GM10248 (cell line): ENCODE measurements at places on chromosomes 4 and X.

GRCh38 chrX:32662516-32662915 lies 548.8 kb downstream of the DMD start:
- no peak for DNase-seq

DNA sequence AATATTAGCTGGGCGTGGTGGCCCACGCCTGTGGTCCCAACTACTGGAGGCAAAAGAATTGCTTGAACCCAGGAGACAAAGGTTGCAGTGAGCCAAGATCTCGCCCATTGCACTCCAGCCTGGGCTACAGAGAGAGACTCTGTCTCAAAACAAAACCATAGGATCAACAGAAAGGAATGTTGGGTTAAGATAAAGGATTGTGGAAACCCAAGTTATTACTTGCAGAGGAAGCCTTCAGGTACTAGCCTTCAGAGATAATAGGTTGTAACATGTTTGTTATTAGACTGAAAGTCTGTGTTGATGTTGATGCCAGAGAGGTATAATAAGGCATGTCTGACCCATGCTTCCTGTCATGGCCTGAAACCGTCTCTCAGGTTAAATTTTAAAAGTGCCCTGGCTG lies 16.9 kb downstream of the SSX5 start:
- no peak for DNase-seq

GRCh38 chr4:40190019-40190418 lies 6.8 kb upstream of the RHOH start:
- no peak for DNase-seq

- DNase-seq, result no peak
Observed at GRCh38 chrX:133375615-133376340, 39.5 kb downstream of the GPC4 start.

- no peak for DNase-seq
Observed at GRCh38 chr4:85531560-85532341, 56.8 kb downstream of the ARHGAP24 start.

DNA sequence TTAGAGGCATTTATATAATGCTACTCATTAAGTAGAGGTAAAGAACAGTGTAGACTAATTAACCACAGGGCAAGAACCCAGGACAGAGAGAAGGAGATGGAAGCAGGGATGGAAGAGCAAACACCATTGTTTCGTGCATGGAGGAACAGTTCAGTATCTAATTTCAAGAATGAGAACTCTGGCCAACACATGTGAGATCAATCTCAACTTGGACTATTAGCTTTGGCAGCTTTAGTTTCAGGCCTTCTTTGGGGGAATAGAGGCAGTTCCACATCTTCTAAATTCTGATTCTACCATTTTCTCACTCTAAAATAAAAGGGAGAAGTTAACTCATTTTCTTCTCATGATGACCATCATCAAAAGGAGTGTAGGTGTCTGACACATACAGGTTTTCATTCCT lies 207.0 kb downstream of the LDB2 start:
- DNase-seq, result no peak

DNA sequence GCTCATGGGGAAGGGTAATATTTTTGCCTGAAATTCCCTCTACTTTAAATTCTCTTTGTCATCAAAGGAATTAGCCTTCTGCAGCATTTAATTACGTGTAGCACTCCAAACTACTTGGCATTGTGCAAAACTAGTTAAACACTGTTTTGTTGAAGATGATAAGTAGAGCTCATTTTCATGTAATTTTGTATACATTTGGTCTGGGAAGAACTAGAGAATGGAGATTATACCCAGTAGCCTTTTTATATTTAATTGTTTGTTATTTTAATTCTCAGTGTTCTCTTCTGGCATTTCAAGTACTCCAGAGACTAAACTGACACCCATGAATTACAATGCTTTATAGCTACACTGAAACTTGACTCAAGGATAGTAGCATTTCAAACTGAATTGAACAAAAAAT lies 211.5 kb upstream of the SMIM31 start:
- no peak for DNase-seq

DNA sequence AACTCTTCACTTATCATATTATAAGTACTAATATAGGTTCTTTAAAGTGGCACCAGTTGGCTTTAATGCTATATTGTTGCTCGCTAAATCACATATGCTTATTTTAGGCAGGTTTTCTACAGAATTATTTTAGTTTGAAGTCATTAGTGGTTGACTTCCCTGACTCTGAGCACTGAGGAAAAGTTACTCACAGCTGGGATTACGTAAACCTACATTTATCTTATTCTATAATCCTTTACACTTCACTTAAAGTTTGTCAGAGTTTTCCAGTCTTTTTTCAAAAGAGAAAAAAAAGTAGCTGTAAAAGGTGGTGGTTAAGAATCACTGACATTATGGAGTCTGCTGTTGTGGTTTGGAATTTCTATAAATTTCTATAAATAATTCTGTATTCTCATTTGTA lies 5.8 kb downstream of the UGT2B4 start:
- no peak for DNase-seq

- no peak for DNase-seq
Observed at GRCh38 chrX:32195611-32196010, 1015.7 kb downstream of the DMD start.

- no peak for DNase-seq
Observed at GRCh38 chr4:86450861-86451260, 91.0 kb upstream of the MAPK10 start.

DNA sequence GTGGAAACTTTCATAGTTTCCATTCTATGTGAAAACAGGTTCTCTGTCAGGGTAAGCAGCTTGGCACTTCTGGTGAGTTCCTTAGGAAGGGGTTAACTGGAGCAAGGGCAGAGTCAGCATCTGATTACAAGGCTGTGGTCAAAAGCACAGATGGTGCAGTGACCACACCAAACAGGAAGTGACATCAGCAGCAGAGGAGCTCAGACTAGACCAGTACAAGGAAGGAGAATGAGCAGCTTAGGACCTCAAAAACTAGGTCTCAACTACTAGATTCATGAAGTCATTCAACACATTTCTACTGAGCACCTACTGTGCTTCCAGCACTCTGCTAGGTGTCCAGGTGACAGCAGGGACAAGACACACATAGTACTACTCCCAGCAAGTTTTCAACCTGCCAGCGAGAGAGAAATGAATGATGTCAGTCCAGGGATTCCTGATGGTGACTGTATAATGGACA lies 130.2 kb downstream of the AMELX start:
- peak; percentile 14 for DNase-seq

DNA sequence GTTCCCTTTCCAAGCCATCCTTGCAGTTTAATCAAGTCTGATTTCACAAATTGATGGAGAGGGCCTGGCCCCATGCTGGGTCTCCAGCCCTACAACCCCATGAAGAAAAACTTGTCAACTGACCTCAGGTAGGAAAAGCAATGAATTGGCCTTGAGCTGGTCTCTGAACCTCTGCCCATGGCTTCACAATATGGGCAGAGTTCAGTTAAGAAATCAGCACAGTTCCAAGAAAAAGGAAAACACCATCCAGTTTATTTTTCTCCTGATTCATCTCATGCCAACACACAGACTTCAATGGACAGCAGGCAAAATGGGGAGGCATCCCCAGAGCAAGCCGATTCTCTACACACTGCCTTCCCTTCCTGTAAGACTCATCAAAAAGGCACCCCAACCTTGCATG lies 3.3 kb downstream of the RIPPLY1 start:
- no peak for DNase-seq

DNA sequence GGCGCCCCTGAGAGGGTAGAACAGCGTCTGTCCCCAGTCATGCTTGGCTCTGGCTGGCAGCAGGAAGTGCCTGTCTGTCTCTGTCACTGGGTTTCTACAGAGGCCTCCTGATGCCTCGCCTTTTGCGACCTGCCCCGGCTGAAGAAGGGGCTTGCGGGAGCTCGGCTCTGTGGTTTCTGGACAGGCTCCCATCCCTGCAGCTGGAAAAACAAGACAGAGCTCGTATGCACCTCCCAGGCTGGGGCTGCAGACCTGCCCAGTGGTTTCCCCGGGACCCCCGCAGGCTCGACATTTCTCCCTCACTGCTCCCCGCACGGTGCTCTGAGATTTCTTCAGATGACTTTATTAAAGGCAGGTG lies 57.0 kb upstream of the SORCS2 start:
- DNase-seq, result no peak

- DNase-seq, result no peak
Observed at GRCh38 chr4:74733756-74734155, 60.6 kb downstream of the BTC start.

GRCh38 chr4:164924670-164925238 lies 47.8 kb downstream of the APELA start:
- no peak for DNase-seq

DNA sequence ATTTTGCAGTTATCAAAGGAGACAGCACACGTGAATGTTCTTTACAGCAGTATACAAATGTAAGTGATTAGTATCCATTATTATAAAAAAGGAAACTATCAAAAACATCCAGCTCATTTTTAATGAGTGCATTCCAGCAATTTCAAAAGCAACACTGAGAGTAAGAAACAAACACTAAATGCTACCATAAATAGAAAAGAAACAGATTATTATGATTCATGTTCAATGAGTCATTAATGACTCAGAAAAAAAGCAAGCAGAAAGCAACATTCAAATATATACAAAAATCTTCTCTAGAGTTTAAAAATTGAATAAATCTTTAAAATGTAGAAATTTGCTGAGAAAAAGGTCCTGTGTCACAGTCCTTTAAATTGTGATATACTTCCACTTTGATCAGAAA lies 346.5 kb upstream of the FMR1 start:
- DNase-seq, result no peak

GRCh38 chr4:67796810-67797209 lies 42.6 kb upstream of the GNRHR start:
- no peak for DNase-seq

DNA sequence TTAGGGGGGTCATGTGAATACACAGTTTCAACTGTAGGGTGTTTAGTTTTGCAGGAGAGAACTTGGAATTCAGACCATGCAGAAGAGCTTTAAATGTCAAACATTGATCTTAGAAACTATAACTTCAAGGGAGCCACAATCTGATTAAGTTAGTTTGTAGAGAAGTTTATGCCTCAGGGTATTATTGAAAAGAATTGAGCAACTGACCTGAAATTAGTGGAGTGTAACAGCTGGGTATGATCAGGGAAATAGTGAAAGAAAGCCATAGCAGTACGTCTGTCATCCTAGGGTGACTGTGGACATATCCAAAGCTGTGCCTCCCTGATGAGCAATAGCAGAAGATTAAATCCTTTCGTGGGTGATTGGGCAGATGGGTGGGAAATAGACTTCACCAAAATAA lies 63.8 kb downstream of the FAM47B start:
- no peak for DNase-seq

DNA sequence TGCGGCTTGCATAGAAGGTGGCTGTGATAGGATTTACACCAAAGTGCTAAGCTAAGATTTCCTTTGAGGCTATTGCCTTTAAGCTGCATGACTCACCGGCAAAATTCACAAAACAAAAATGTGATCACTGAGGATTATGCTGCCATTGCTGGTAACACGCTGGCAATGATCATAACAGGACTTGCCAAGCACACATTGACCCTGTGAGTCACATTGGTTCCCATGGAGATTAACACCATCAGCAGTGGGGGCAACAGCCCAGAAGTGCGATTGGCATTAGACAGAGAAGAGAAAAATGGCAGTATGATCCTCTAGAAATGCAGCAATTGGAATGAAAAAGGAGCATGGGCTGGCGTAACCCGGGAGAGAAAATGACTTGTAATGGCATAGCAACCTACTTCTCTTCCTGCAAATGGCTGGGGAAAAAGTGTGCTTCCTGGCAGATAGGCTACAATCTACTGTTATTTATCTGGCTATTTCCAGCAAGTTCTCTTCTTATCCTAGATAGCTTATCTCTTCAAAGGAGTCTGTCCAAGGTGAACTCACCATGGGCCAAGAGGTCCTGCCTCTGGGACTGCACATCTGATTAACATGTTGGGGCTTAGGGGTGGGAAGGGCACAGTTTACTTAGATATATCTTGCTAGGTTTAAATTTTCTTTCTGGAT lies 314.2 kb upstream of the IGFBP7 start:
- no peak for DNase-seq

DNA sequence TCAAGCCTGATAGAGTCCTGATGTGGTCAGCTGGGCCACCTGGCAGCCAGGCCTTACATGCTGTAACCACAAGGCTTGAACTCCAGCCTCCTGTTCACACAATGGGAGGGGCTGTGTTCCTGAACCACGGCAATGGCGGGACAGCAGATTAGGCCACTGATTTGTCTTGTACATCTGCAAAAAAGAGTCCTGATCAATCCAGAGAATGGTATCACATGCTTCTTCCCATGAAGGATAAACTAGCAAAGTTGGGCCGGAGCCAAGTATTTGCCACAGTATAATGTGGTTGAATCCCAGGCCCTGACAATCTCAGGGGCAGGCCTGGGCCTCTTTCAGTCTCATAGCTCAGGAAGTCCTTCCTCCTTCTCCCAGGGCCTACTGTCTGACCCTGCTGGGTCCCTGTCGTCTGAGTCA lies 2182.5 kb upstream of the AGA start:
- no peak for DNase-seq

- no peak for DNase-seq
Observed at GRCh38 chrX:18119856-18120255, 100.8 kb downstream of the BEND2 start.

GRCh38 chrX:105460376-105460775 lies 239.9 kb upstream of the TEX13A start:
- DNase-seq, result no peak

DNA sequence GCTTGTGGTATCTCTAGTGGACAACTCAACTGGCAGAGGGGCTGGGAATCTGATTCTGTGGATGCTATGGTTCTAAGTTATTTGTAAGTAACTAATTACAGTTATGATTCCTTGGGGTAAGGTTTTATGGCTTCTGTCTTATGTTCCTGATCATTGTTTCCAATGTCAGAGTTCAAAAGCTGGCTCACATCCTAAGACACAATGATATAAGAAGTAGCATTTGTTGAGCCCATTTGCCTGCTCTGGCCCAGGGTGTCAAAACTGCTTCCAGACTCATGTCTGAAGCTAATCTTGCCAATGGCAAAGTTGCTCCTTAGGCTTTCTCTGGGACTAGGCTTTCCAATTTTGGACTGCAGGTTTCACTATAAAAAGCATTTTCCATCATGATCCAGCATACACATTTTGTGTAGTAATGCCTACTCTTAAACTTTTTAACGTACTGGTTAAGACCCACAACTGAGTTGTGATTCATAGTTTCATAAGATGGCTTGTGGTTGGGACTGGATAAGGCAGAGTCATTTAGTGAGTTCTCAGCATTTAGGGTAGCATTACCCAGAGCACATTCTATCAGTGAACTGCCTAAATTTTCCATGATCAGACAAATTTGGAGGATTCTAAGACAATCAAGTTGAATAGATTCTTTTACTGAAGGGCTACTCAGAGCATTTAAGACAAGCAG lies 50.0 kb downstream of the CCNI start:
- peak; percentile 40 for DNase-seq
